NCI-H446 (cell line): ENCODE measurements at places on chromosomes 1 and 21.

GRCh38 chr21:45308194-45309068, 20.7 kb upstream of the POFUT2 start:
- no peak for DNase-seq

- DNase-seq: no peak
Observed at GRCh38 chr1:114472408-114472807, 38.6 kb downstream of the TRIM33 start.

DNA sequence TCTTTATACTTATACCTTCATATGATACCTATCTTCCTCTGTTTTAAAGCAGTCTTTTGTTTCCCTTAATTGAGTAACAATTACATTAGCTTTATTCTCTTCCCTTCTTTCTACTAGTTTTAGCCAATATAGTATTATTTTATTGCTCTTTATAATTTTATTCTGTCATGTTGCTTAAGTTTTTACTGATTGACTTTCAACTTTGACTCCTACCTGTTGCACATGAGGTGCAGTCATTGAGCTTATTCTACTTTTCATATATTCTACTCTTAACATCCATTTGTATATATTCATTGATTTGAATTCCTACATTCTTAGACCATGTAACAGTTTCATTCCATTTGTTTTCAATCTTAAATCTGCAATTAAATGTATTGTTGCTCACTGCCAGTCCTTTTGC, 49.2 kb downstream of the AGO3 start:
- no peak for DNase-seq

DNA sequence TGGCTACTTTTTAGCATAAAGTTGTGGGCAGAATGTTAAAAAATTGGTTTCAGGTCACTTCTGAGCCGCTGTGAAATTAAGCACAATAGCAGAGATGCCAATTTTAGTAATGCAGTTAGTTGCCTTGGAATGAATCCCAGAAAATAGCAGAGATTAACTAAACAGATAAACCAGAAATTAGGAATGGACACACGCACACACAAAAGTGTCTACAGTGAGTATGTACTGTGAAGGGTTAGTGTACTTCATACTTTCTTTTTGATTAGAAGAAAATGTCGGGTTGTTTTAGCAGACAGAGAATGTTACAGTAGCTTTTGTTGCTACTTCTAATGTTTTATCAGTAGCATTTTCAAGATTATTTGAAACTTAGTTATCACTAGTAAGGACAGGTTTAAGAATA, 106.7 kb downstream of the LEPR start:
- DNase-seq: peak; percentile 37

GRCh38 chr1:63000508-63000907, 216.6 kb downstream of the ATG4C start:
- DNase-seq: no peak

DNA sequence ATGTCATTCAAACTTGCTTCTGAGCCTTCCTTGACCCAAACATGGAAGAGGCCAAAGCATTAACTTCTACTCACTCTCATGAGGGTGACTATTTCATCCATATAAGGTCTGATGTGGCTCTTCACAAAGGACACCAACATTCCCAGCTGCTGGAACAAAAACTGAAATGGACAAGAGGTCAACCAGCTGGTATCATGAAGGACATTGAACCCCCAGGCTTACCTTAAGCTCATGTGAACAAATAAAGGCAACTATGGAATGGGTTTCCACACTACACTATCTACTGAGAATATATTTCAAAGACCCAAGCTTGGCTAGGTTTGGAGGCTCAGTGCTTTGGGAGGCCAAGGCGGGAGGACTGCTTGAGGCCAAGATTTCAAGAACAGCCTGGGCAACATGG, 26.9 kb downstream of the ANGPTL7 start:
- no peak for DNase-seq

DNA sequence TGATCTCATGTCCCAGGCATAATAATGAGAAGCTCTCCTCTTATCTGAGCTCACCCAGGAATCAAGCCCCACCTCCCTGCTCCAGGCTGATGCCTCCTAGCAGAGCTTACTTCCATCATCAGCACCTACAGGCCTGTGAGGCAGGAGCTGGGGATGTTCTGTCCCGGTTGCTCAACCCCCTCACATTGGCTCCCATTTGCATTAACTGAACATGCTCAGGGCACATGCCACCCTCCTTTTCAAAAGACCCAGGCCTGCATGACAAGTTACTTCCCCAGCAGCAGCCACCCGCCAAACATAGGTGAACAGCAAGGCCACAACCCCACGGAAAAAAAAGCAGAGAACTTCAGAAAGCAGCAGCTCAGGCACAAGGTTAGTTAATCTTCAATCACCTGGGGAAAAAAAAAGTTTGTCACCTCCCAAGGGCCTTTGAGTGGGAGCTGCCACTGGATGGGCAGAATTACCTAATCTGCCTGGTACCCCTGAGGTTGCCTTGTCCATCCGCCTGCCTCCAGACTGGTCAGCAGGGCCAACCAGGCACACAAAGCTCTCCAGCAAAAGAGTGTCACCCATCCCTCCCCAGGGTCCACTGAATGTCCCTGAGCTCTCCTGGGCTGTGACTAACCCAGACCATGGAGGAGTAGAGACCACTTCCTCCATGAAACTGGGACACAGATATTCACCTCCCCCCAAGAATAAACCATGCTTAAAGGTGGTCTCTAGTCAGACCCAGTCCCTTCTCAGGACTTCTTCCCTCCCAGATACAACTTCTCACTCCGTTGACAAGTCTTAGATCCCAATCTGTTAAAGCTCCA, 4.4 kb downstream of the KCNN3 start:
- no peak for DNase-seq

- no peak for DNase-seq
Observed at GRCh38 chr1:26097696-26098095, 13.9 kb upstream of the PDIK1L start.

- no peak for DNase-seq
Observed at GRCh38 chr1:207658408-207658807, 13.5 kb downstream of the CR1L start.

GRCh38 chr1:76998582-76999223, 131.4 kb downstream of the ST6GALNAC5 start:
- no peak for DNase-seq

DNA sequence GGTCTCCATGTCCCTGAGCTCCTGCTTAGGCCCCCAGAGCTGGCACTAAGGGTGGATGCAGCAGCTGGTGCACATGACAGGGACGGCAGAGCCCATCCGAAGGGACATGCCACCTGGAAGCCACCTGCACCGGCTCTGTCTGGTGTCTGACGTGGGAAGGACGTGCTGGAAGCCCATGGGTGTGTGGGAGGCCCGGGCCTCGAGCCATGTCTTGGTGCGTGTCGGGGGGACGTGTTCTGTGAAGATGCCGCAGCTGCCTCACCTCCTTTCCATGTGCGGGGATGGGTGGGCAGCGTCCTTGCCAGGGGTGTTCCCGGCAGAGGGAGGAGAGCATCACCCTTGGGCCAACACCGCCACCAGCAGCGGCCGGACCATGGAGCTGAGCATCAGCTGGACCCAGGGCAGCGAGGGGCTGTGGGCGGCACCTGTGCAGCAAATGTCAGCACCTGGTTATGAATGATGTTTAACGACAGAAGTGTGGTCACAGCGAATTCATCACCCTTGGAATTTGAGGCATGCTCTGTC, 15.5 kb upstream of the POFUT2 start:
- DNase-seq: no peak

DNA sequence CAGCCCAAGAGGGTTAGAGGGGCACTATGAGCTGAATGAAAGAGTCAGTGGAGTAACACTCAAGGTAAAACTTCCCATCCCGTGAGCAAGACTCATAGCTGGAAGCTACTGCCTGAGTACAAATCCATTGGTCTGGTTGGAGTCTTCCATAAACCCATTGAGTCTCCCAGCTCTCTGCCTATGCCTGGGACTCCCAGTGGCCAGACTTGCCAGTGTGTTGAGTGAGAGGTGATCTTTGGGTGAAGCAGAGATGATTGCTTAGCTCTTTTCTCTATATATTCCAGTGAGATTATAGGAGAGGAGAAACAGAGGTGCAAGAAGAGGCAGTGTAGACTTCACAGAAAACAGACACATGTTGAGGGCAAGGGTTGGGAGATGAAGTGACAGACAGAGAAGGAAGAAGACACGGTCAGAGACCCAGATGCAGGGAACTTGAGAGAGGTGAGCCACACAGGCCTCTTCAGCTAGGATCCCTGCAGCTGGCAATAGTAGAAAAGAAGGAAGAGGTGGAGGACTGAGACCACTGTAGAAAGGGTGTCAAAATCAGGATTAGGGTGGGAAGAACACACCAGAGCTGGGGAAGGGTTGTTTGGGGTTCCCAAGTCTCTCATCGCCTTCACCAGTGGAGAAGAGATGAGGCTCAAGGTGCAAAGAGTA, 3.7 kb downstream of the FOXD2 start:
- DNase-seq: no peak

DNA sequence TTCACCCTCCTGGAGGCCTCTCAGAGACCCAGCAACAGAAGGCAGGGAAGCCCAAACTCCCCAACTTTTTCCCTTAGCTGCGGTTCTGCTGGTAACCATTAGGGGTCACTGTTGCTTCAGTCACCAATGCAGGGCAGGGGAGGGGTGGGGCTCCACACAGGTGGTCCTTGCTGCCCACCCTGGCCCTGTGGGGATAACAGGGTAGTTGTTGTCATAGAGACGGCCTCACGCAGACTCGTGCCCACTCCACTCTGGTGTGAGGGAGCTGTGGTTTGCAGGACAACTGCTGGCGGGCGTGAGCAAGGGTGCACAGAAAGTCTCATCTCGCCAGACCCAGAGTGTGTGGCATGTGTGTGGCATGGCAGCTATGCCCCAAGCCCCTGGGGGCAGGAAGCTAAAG, 19.9 kb downstream of the INSRR start:
- peak; percentile 41 for DNase-seq

DNA sequence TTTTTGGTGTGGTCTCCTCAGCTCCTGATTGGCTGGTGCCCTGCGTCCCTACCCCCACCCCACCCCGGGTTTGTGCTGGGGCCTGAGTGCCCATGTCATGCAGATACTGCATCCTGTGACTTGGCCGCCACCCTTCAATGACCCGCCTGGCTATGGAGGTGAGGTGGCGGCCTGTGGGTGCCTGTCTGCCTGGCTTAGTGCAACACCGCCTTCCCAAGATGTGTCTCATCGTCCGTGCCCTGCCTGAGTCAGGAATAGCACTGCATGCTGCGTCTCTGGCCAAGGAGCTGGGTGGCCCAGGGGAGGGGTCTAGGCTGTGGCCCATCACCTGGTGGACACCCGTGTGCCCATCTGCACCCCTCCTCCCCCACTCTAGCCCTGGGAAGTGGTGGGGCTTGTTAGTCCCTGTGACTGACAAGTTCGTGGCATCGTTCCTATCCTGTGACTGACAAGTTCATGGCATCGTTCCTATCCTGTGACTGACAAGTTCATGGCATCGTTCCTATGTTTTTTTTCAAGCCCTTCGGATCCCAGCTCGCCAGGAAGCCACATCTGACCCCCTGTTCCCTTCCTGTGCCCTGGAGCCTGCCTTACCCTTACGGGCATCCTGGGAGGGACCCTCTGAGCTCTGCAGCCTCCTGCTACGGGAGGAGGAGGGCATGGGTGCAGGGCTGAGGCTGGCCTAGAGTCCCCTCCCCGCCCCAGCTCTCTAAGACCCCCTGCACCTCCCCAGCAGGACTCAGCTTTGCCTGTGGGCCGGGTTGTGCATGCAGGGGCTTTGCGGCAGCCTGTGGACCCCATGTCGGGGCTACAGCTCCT, 7.5 kb downstream of the SLX9 start:
- DNase-seq: no peak

DNA sequence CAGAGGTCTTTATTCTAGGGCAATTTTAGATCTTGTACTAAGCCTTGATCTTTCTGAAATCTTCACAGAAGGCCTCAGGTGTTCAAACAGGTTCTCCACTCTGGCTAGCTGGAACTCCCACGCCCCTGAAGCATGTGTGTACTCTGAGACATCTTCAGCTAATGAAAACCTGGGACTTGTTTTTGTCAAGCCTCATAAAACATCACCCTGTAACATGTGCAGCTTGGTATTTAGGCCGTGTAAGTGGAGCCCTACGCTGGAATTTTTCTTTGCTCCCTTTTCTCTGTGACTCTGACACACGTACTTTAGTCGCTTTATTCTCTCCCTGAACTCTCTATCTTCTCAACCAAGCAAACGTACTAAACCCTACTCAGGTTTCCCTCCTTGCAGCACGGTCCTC, 701.9 kb upstream of the ZP4 start:
- DNase-seq: no peak

GRCh38 chr1:67005068-67005467, 48.9 kb downstream of the SLC35D1 start:
- DNase-seq: no peak

DNA sequence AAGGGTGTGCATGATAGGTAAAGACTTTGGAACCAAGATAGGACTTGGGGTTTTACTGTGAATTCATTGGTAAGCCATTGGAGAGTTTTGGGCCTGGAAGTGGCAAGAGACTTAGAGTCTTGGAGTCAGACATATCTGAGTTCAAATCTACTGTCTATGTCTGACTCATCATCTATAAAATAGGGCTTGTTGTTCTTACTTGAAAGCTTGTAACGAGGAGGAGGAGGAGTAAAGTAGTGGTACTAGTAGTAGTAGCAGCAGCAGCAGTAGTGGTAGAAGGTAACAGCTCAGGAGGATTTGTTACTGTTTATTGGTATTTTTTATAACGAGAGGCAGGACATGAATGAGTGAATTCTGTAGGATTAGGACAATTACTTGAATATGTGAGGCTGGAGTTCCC, 62.7 kb downstream of the CACHD1 start:
- DNase-seq: no peak

DNA sequence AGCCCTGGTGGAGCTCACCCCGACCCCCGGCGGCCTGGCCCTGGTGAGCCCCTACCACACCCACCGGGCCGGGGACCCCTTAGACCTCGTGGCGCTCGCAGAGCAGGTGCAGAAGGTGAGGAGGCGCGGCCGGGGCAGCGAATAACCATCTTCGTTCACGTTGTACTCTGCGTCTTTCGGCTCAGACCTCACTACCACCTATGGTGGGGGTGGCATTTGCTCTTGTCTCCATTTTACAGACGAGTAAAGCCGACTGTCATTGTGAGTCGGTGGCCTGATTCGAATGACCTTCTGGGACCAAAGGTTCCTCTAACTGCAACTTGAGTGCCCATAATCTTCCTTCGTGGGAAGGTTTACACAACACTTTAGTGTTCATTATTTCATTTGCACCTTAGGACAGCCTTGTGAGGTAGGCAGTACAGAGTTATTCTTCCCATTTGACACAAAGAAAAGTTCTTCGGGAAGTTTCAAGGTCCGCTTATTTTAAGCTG, 506 bp downstream of the C1orf50 start:
- DNase-seq: no peak

DNA sequence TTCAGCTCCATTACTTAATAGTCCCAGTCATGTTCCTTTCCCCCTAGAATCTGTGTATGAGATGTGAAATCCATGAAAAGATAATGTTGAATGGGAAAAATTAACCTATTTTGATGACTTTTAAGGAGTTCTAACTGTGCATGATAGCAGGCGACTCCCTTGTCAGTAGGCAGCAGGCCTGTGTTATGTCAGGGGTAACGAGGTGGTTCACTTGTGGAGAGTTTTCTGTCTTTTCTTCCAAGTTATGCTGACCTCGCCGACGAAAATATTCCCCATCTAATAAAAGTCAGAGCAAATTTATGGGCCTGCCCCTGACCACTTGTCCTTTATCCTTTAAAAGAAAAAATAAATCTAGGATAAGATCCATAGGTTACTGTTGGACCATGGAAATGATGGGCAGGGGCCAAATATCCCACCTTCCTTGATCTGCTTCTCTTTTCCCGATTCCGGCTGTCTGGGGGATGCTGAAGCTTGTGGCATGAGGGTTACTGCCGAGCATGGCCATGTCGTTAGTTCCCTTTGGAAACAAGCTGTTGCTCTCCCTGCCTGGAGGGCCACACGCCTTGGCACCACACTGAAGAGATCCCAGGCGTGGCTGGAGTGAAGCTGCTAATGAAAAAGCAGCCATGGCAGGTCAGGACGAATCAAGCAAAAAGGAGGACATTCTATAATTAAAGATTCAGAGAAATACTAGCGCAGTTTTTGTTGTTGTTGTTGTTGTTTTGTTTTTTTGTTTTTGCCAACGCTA, 93.8 kb downstream of the ROR1 start:
- no peak for DNase-seq
